Stimulated activated effector memory CD8-positive, alpha-beta T cell treated with anti-CD3 and anti-CD28 coated beads, Interleukin-12 subunit alpha, Interleukin-12 subunit beta, amount 100 ng/mL, for 72 hours (primary cell): ENCODE measurements at places on chromosomes 6 and 20.

GRCh38 chr6:4916954-4917561 is 86.8 kb downstream of the RPP40 start:
- DNase-seq = no peak

GRCh38 chr6:158803733-158804143 is 15.4 kb downstream of the EZR start:
- no peak for DNase-seq

DNA sequence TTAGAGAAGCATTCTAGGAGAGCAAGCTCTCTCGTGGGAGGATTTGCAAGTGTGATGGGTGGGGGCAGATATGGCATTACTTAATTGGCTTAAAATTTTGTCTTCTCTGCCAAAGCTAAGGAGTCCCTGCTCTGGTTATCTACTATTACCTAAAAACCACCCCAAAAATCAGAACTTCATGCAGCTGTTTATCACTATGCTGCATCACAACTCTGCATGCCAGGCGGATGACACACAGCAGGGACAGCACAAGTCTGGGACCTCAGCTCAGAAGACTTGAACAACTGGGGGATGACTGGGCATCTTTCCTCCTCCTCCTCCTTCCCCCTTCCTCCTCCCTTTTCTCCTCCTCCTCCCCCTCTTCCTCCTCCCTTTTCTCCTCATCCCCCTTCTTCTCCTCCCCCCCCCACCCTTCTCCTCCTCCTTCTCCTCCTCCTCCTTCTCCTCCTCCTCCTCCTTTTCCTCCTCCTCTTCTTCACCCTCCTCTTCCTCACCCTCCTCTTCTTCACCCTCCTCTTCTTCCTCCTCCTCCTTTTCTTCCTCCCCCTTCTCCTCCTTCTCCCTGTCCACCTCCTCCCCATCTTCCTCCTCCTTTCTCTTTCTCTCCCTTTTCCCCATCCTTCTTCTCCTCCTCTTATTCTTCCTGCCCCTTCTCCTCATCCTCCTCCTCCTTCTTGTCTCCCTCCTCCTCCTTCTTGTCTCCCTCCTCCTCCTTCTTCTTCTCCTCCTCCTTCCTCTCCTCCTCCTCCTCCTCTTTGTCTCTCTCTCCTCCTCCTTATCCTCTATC is 218.6 kb upstream of the PMEPA1 start:
- DNase-seq = no peak

DNA sequence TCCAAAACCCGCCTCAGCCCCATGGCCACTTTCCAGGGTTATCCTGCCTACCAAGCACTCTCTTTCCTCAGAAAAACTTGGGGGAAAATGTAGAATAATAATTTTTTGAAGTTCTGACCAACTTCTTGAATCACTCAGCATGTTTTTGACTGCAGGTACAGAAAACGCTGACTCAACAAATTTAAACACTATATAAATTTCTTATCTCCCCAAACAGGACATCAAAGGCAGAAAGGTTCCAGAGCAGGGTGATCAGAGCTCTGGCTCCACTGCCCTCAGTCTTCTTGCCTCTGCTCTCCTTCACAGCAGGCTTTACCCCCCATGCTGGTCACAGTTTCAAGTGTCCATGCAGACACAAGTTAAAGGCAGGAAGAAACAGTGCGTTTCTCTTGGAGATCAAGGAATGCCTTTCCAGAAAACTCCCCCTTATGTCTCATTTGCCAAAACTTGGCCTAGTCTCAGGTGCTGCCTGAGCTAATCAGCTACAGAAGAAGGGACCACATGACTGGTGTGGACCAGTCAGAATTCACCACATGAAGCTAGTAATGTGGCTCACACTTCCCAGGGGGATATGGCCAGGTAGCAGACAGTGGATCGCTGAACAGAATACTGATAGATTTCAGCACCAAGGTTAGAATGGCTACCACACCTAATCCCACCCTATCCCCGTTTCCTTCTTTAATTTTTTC is 24.4 kb upstream of the SLC17A3 start:
- no peak for DNase-seq

GRCh38 chr6:163180874-163181541 is 233.5 kb upstream of the QKI start:
- DNase-seq = no peak

GRCh38 chr20:25030649-25031207 is 27.2 kb downstream of the ACSS1 start:
- no peak for DNase-seq

DNA sequence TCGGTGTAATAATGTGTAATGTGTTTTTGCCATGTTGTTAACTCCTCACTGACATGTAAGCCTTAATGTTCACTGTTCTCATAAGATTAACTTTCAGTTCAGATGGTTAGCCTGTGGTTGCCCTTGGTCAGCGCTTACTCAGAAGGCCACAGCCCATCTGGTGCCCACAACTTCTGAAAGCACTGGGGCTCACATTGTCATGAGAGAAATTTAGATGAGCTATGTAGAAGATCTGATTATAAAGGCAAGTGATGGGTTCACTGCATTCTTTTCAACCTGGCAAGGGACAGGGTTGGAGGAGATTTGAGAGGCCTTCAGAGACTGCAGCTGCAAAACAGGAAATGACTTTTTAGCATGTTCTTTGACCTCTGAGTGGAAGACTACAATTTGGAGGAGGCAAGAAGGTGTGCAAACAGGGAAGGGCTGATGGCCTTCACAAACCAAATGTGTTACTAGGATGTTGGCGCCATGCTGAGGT is 242.3 kb upstream of the SUPT3H start:
- DNase-seq = no peak
